Natural killer cell (primary cell): ENCODE measurements at places on chromosomes 6 and 20.

GRCh38 chr6:154593122-154593521 is 82.6 kb upstream of the CNKSR3 start:
- no peak for DNase-seq

GRCh38 chr6:76774781-76775384 is 688.4 kb downstream of the HTR1B start:
- DNase-seq: no peak

GRCh38 chr6:109456710-109457561 is 1.4 kb upstream of the MICAL1 start:
- no peak for DNase-seq

DNA sequence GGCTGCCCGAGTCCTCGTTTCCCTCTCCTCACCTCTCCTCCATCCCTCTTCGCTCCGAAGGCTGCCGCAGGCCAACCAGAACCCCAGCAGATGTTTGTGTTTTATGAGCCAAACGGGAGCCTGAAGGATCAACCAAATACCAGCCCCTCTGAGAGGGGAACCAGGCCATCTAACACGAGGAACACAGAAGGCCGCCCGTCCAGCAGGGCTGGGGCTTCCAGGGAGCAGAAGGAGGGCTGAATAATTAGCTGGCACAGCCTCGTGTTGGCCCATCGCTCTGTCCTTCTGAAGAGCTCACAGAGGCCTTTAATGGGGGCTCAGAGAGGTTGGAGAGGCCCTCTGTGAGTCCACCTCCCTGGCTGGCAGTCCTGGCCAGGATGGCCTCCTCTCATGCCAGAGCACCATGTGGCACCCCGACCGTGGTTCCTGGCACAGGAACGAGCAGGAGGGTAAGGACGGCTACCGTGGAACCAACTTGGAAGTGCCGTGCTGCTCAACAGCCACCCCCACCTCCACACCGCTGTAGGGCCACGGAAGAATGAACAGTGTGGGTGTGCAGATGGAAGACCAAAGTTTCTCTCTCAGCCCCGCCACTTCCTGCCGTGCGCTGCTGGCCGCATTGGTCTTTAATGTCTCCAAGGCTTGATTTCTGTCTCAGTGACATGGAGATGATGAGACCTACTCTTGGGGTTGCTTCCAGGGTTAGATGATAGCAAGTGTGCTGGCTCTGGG is 155.2 kb downstream of the SCML4 start:
- no peak for DNase-seq

DNA sequence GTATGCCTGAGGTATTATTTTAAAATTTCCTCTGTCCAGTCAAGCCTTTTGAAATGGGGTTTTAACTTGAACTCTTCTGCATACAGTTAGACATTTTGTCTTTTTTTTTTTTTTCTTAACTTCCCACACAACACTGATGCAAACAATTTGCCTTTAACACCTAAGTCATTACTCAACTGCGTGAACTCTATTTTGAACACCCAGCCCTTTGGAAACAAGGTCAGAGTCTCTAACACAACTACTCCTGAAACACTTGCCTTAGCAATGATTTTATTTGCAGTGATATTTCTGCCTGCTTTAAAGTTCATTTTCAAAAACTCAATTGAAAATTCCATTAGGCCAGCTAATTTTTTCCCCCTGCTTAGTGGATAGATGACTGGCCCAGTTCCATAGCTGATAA is 24.2 kb downstream of the GLYATL3 start:
- DNase-seq: no peak

DNA sequence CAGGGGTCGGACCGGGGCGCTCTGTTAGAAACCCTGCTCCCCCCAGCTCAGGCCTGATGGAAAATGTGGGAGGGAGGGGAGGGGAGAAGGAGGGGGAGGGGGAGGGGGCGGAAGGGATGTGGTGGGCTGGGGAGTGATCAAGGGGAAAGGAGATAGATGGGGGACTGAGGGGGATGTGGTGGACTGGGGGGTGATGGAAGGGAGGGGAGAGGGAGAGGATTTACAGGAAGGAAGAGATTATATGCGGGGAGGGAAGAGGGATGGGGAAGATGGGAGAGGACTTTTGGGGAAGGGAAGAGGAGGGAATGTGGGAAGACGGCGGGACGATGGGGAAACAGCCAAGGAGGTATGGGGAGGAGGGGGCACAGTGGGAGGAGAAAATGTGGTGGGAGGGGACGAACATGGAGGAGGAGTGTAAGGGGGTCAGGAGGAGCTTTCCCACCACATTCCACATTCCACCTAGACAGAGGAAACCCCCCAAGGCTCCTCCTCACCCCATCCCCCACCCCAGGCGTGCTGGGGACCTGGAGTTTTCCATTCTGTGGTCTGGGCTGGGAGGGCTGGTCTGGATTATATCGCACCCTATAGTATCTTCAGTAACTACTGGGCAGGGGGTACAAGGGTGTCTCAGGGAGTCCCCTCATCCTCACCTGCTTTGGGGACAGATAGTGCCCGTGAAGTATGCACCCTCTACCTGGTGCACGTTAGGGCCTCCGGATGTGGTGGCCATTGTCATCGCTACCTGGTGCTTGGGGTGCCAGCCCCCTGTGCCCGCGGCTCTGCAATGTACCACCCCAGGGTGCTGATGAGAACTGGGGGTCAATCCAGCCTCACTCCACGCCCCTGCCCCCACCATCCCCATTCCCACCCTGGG is 578 bp upstream of the PTGIS start:
- DNase-seq: no peak

DNA sequence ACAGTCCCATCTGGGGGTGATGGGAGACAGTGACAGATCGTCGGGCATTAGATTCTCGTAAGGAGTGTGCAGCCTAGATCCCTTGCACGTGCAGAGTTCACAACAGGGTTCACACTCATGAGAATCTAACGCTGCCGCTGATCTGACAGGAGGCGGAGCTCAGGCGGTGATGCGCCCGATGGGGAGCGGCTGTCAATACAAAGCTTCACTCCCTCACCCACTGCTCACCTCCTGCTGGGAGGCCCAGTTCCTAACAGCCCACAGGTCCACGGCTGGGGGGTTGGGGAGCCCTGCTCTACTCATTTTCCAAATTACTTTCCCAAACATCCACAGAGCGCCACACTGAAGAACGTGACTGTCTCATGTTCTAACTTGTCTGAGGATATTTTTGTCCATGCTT is 25.3 kb downstream of the CTCFL start:
- DNase-seq: no peak

DNA sequence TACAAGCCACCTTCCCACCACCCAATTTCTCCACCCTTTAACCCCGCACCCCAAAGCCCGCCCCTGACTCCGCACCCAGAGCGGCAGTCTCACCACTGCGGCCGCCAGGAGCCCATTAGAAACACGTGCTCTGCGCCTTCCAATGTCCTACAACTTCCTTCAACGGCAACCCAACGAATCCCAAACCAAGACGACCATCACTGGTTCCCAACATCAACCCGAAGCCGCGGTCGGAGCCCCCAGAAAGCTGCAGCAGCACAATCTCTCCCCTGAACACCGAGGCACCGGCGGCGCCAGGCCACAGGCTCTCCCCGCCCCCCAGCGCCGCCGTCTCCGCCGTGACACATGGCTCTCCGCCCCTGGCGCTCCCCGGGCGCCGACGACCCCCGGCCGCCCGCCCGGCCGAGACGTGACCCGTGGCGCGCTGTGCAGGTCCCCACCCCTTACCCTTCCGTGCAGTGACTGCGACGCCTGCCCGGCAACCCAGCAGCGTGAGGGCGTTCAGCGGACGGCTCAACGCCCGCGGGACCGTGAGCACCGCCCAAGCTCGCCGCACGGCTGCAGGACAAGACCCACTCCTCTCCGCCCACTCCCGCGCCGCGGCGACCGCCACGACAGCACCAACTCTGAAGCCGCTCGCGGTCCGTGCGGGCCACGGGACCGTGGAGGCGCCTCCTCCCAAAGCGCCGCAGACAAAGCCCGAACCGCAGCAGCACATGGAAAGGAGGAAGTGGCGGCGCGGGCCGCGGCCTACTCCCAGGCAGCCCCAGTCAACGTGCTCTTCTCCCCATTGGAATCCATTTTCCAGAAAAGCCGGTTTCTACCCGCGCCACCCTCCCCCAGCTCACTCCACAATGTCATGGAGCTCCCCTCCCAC is 551 bp downstream of the SYNCRIP start:
- DNase-seq: peak; percentile 54

DNA sequence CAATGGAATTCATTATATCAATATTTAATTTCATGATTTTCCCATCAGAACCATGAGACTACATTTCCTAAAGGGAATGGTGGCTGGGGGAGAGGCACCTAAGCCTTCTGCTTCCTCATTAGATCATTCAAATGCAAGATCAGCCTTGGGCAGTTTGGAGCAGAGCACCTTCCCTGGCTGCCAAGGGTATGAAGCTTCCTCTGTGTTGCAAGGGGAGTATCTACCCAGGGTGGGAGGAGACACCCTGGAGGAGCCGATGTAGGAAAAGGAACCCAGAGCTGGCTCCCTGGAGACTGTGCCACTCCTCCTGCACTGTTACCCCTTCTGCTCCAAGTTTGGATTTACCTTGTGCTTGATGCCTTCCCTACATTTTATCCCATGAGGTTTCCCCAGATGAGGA is 299.7 kb upstream of the PRDM1 start:
- no peak for DNase-seq

DNA sequence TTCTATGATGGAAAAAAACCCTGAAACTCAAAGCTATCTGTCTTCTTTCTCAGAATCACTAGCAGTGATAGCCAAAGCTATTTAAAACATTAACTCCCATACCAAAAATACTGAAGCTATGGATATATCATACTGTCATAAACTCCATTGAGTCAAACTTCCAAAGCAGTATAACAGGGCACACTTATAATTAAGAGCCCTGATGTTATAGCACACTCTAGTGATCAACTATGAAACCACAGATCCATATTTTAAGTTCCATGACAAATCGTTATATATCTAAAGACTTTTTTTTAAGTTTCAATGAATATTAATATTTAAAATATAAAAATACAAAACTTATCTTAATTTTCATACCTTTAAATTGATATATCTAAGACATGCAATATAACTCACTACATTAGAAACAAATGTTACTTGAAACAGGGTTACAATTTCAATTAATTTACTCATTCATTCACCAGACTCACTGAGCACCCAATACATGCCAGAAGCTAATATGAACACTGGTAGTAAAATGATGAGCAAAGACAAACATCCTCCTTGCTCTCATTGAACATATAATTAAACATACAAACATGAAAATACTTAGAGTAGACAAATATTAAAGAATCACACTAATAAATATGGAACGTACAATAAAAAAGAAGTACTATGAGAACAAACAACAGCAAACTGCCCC is 69.3 kb downstream of the IBTK start:
- no peak for DNase-seq

GRCh38 chr6:111541026-111541681 is 58.1 kb upstream of the REV3L start:
- DNase-seq: no peak

- DNase-seq: no peak
Measured at GRCh38 chr20:57857969-57858368, 148.2 kb upstream of the PMEPA1 start.

- DNase-seq: no peak
Measured at GRCh38 chr20:48844996-48845395, 17.2 kb upstream of the PREX1 start.

- DNase-seq: no peak
Measured at GRCh38 chr20:11447371-11448100, 470.2 kb upstream of the BTBD3 start.

- no peak for DNase-seq
Measured at GRCh38 chr6:161270116-161270515, 3.7 kb downstream of the AGPAT4 start.

GRCh38 chr6:159970659-159971063 is 1.8 kb downstream of the IGF2R start:
- DNase-seq: no peak

DNA sequence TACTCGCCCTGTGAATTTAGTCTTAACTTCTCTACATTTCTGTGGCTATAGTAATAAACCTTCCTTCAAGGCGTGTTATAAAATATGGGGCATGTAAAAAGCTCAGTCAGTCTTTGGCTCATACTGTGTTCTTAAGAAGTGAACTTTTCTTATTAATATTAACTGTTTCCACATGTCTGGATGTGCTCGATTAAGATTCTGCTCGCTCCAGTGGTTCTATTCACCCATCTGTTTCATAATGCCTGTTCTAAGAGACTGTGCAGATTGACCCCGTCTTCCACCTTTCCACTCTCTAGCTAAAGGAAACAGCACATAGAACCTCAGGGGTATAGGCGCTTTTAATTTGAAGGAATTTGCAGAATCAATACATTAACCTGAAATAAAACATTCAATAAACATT is 99.9 kb downstream of the L3MBTL3 start:
- no peak for DNase-seq

GRCh38 chr6:29793036-29793356 is 34.6 kb upstream of the HLA-G start:
- DNase-seq: no peak

DNA sequence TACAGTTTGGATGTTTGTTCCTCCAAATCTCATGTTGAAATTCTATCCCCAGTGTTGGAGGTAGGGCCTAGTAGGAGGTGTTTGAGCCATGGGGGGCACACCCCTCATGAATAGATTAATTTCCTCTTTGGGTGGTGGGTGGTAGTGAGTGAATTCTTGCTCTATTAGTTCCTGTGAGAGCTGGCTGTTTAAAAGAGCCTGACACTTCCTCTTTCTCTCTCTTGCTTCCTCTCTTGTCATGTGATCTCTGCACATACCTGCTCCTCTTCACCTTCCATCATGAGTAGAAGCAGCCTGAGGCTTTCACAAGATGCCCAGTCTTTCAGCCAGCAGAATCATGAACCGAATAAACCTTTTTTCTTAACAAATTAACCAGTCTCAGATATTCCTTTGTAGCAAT is 340.2 kb upstream of the CHD6 start:
- no peak for DNase-seq

- no peak for DNase-seq
Measured at GRCh38 chr6:113881478-113881980, 24.4 kb downstream of the MARCKS start.

GRCh38 chr6:80020381-80021120 is 16.1 kb downstream of the TTK start:
- DNase-seq: no peak

- no peak for DNase-seq
Measured at GRCh38 chr6:109672175-109672574, 18.8 kb downstream of the AK9 start.

DNA sequence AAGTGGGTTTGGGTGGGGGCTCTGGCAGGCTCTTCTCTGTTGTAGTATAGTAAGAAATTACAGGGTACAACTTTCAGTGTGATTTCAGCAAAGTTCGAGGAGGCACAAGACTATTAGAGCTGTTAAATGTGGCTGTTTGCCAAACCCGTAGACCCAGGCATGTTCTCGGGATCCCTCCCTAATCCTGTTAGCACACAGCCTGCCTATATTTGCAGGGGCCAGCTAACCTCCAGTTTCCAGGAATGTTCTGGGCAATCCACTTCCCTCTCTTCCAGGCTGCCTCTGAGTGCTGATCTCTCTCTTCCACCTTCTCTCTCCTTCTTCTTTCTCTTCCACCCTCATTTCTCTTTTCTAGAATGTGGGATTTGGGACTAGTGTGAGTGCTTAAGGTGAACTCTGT is 34.8 kb upstream of the ZFP64 start:
- DNase-seq: no peak

DNA sequence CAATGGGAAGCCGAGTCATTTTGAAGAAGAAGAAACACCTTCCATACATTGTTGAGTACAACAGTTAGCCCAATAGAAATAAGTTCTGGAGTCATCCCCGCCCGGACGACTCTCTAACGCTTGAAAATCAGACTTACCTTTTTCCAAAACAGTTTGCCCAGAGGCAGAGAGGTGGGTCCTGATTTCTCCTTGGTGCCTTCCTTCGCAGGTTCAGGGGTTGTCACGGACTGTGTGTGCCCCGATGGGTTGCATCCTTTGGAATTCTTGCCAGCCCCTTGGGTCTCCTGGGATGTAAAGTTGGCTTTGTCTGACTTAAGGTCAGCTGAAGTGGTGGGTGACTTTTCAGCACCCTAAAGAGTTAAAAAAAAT is 85.3 kb downstream of the BCAS1 start:
- no peak for DNase-seq
